Activated CD4-positive, alpha-beta T cell treated with anti-CD3 and anti-CD28 coated beads, Interleukin-2, amount 50 U/mL, for 4 hours (primary cell): ENCODE measurements at places on chromosomes 11 and 22.
A peak's percentile ranks its signal among the peaks of the same experiment; 100 is the strongest.

- DNase-seq, result no peak
Observed at GRCh38 chr22:44893731-44894080, 116.1 kb downstream of the PHF21B start.

GRCh38 chr11:69366591-69366990 is 72.6 kb downstream of the MYEOV start:
- no peak for DNase-seq

- DNase-seq, result no peak
Observed at GRCh38 chr22:50678218-50678650, 5.6 kb downstream of the SHANK3 start.

DNA sequence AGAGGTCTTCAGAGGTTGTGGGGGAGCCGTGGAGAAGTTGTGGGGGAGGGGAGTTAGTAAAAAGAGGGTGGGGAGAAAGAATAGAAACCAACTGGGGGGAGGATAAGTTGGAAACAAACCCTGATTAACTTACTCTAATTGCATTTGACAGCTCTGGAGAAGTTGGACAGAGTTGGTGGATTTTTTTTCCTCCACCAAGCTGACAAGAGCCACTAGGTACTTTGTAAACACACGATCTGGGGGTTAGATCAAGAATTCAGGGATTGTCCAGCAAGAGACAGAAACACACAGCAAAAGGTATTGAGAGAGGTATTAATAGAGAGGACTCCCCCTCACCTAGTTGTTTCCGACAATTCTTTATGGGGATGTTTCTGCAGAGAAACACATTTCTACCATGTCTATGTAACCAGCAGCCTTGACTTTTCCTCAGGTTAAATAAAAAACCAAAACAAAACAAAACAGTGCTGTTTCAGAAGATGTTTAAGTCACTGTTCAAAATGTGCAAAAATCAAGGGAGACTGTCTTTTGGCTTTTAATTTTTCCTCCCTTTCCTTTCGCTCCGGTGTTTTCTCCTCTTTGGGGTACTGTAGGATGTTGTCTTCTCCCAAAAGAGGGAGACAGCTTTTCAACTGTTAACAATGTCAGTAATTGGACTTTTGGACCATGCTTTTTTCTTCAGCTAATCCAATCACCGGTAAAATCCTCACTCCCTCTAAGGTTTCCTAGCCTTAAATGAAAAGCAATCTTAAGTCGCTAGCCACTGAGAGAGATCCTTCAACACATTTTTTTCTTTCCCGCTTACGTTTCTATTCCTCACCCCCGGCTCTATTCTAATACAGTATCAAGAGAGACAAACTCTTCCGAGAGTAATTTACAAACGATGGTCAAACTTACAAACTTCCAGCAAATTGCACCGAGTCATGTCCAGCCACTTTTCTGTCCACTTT is 708 bp downstream of the MAML2 start:
- DNase-seq, result no peak

DNA sequence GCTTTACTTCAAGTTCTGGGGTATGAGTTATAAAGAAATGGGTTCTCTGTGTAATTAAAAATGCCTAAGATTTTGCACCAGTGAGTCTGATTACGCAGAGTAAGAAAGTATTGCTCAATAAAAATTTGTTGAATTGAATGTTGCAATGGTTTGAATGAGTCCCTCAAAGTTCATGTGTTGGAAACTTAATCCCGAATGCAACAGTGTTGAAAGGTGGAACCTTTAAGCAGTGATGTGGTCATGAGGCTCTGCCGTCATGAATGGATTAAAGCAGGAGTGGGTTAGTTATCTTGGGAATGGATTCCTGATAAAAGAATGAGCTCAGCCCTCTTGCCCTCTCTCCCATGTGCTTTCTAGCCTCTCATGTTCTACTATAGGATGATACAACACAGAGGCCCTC is 52.6 kb upstream of the SESN3 start:
- DNase-seq, result no peak

- DNase-seq, result no peak
Observed at GRCh38 chr11:99370549-99371216, 349.9 kb downstream of the CNTN5 start.

- DNase-seq, result no peak
Observed at GRCh38 chr11:93986716-93987115, 34.4 kb upstream of the HEPHL1 start.

DNA sequence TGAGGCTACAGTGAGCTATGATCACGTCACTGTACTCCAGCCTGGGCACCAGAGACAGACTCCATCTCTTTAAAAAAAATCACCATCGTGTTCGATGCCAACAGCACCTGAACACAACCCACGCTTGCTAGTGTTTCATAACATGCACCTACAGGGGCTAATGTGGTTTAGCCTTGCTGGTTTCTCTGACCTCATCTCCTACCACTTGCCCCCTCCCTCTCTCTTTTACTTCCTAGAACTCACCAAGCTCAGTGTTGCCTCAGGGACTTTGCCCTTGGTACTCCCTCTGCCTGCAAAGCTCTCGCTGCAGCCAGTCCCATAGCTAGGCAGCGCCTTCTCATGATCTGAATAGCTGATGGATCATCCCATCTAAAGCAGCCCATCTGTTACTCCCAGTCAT is 99.8 kb downstream of the FBXO7 start:
- DNase-seq, result no peak

DNA sequence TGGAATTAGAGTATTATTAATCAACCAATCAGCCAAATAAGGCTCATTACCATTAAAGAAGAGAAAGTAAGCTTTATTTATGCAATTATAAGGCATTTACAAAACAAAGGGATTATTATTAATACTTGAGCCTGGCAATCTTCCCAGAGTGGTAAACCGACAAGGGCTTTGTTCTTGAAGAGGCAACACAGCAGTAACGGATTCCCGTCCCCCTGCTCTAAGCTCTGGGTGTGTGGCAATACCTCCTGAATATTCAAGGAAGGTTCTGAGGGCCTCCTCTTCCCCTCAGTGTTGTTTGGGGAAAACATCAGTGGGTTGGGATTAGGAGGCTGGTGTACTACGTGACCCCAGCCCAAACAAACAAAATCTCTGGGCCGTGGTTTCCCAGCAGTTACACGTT is 176.5 kb downstream of the TENM4 start:
- no peak for DNase-seq

DNA sequence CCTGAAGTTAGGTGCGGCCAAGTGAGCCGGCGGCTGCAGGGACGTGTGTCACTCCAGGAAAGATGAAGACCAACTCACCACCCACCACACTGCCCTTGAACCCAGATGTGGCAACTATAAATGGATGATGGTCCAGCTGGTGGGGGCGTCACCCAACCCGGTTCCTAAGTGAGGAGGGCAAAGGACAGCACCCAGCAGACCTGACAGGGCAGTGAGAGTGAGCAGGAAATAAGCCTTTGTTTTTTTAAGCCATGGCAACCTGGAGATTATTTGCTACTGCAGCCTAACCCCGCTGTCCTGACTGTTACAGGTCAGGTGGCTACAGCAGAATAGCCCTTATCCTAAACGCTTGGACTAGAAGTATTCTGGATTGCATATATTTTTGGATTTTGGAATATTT is 228.9 kb downstream of the CTTN start:
- DNase-seq, result no peak

- no peak for DNase-seq
Observed at GRCh38 chr11:4140067-4140636, 45.6 kb downstream of the RRM1 start.

- no peak for DNase-seq
Observed at GRCh38 chr11:18317551-18317950, 4.4 kb downstream of the HPS5 start.

GRCh38 chr22:26215736-26216135 is 46.5 kb downstream of the SEZ6L start:
- no peak for DNase-seq

- no peak for DNase-seq
Observed at GRCh38 chr11:115219376-115219775, 284.8 kb downstream of the CADM1 start.

DNA sequence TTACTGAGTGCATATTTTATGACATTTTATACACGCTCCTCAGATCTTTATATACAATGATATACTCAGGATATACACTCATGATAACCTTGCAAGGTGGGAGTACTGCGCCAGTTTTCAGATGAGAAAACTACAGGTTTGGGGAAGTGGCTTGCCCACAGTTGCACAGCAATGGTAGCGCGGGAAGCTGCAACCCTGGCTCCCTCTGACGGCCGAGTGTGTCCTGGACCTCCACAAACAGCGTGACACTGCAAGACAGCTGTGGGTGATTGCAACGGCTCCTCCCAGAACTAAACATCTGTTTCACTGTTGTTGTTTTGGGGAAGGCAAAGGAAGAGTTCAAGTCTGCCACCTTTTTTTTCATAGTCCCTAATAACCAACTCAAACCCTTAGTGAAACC is 47.0 kb downstream of the PACSIN2 start:
- no peak for DNase-seq

DNA sequence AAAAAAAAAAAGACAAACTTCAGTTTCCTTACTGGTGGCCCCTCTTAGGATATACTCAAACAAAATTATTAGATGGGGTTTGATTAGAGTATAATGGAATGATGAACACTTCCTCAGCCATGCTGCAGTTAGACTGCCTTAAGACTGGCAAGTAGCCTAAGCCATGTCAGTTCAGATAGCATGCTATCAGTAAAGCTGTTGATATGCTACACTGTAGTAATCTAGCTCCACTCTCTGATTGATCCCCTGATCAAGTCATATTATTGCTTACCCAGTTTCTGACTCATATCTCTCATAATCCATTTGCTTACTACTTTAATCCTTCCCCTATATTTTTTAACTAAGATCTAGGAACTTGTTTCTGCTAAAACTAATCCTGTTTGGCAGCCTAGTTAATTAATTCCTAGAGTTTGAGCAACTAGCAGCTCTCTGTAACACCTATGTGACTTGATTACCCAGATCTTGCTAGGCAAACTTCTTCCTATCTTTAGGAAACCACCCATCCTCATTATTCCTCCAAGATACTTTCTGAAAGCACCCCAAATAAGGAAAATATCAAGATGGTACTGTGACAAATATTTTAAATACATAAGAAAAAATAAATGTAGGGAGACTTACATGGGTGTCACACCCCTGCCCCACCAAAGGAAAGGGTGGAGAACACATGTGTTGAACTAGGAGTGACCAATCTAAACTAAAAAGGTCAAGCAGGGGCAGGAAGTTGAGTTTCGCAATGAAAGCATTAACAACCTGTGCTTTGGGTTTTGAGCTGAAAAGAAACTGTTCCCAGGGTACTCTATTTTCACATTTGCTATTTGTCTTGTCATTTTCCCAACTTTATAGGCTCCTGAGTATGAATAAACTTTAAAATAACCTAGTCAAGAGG is 43.2 kb downstream of the PIK3C2A start:
- DNase-seq, result no peak

DNA sequence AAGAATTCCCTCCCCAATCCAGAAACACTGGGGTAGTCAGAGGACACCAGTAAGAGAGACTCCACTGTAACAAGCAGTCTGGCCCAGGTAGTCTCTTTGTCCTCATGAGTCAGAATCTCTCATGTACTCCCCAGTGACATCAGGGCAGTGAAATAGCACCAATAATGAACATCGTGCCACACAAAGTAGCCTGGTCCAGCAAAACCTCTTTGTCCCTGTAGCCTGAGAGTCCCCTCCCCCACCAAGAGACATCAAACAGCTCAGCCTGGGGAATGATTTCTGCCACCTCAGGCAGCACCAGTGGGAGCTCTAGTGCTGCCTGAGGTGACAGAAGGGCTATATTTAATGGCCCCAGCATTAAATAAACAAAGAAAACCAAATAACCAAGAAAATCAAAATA is 88.1 kb downstream of the SBF2 start:
- no peak for DNase-seq

- DNase-seq, result no peak
Observed at GRCh38 chr11:57072640-57073039, 83.9 kb downstream of the OR5AK2 start.

DNA sequence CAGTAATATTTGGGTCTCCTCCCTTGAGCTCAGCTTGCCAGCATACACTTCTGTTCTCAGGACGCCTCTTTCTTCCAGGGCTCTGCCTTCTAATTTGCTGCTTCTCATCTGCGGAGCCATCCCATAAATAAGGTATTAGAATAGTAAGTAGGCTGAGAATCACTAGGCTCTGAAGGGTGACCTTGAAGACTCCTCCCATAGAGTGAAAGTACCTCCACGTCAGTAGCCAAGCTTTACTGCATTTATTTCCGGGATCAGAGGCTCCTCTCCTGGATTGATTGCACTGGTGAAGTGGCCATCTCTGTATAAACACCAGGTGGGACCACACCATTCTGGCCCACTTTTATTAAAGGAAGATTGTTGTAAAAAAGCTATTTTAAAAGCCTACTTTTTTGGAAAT is 315.5 kb downstream of the FAT3 start:
- DNase-seq, result no peak

DNA sequence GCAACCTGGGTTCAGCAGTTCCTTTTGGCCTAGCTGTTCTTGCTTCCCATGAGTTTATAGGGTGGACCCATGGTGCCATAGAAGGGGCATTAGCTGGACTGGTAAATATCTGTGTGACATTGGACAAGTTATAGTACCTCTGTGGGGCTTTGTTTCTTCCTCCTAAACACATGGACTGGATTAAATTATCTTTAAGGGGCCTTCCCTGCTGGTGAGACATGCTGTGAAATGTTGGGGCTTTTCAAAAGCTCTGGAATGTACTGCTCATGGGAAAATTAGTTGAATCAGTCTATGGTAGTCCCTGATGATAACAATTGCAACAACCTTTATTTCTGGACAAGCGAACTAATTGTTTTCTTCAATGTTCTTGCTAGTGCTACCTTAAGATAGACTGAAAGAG is 276.2 kb downstream of the BLID start:
- DNase-seq, result no peak

DNA sequence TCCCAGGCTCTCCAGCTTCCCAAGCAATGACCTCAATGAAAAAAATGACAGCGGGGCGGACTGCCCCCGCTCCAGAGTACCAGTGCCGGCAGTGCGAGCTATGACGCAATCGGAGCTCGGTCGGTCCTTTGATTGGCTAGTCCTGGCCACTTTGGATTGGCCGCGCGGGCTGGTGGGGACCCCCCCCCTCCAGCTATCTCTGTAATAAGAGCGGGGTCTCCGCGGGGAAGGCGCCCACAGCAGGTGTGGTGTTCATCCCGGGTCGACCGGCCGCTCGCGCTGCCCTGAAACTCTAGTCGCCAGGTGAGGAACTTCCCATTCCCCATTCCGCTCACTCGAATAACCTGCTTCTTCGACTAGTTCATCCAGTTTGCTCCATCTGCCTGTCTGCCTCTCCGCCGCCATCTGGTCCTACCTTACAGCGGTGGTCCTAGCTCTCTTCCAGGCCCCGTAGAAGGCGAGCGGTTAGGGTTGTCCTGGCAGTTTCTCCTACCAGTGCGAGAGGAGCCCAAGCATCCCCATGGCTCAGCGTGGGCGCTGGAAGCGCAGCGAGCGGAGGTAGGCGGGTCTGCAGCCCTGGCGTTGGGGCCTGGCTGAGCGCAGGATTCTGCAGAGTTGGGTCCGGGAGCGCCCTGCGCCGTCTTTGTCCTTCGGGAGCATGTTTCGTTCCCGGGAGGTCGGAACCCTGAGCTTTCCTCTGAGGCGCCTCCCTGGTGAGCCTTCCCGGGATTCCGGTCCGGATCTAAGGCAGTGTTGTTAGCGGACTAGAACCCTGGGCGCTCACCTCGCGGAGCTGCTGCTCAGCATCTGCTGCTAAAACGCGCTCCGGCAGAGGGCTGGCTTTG is at the start of gene CALCB:
TSS of gene CALCB (plus strand) at position 233 of the 845 bp plus-strand sequence. CDS start 1,126 bp downstream, outside the sequence.
- peak; percentile 19 for DNase-seq
